ENCODE measurements at places on chromosomes 16 and 17.

DNA sequence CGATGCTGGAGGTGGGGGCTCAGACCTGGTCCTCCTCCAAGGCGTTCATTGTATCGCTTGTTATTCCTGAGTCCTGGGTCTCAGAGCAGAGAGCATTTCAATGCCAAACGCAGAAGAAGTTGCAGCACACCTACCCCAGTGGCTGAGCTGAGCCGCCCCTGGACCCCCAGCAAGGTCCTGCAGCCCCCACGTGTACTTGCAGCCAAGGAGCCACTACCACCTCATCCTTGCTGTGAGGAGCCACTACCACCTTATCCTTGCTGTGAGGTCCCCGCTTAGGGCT lies 13.5 kb downstream of the PLLP start:
- no peak for DNase-seq

GRCh38 chr16:80536238-80536637 lies 4.6 kb upstream of the DYNLRB2 start:
- DNase-seq: no peak

GRCh38 chr16:72442385-72443158 lies 270.6 kb upstream of the PMFBP1 start:
- DNase-seq: no peak

DNA sequence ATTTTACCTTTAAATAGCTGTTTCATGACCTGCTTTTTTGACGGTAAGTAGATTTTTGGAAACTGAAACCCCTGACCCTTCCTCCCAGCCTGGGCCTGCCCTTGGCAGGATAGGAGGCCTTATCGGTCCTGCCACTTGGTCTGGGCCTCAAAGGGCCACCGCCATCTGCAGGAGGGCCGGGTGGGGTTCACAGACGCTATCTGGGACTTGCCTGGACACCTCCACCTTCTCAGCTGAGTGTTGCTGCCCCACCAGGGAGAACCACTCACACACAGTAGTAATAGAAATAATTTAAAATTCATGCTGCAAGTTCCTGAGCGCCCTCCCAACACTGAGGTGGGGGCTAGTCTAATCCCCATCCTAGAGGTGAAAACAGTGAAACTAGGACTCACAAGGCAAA lies 4.6 kb upstream of the NPRL3 start:
- DNase-seq: no peak

DNA sequence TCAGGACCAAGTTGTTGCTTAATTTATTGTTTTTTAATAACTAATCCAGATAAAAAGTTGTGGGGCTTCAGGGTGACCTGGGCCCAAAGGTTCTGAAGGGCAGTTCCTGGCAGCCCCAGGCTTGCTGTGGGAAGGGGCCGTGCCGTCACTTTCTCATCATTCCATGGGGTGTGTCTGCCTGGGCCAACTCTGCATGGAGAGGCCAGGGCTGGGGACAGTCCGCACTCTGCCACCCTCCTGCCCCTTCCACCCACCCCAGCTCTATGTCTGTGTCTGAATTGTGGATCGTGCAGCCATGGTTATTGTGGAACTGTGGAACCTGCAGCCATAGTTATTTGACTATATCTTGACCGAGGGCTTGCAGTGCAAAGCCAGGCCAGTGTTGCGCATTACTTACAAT lies 4.0 kb downstream of the LIMD2 start:
- DNase-seq: no peak

GRCh38 chr17:37312137-37312923 lies 63.5 kb upstream of the C17orf78 start:
- no peak for DNase-seq

DNA sequence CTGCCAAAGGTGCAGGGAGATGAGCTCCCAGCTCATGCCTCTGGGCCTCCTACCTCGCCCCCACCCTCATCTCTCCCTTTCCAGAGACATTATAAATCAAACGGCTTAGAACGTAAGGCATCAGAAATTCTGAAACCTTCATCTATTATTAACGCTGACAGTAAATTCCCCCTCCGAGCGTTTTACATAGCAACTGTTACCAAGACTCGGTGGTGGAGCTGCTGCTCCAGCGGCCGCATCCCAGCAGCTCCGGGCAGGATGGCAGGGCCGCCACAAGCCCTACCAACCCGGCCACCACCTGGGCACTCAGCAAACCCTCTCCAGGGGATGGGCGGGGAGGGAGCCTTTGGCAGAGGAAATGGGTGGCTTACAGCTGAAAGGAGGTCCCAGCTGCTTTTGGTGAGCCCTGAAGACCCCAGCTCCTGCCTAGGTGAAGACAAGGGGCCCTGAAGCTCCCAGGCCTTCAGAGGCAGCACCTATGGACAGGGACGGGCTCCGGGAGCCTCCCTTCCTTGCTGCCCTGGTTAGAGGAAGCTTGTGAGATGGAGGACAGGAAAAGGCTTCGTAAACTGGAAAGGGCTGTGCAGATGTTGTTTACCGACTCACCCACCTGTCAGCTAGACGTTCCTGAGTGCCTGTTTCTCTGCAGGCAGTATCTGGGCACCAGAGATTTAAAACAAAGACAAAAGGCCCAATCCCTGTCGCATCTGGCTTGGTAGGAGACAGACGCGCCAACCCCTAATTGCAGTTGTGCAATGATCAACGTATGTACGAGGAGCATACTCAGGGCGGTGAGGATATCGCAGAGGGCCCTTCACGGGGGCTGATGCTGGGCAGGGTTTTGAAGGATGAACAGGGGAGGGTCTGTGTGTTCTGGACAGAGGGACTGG lies 76.9 kb downstream of the RAI1 start:
- DNase-seq: no peak

DNA sequence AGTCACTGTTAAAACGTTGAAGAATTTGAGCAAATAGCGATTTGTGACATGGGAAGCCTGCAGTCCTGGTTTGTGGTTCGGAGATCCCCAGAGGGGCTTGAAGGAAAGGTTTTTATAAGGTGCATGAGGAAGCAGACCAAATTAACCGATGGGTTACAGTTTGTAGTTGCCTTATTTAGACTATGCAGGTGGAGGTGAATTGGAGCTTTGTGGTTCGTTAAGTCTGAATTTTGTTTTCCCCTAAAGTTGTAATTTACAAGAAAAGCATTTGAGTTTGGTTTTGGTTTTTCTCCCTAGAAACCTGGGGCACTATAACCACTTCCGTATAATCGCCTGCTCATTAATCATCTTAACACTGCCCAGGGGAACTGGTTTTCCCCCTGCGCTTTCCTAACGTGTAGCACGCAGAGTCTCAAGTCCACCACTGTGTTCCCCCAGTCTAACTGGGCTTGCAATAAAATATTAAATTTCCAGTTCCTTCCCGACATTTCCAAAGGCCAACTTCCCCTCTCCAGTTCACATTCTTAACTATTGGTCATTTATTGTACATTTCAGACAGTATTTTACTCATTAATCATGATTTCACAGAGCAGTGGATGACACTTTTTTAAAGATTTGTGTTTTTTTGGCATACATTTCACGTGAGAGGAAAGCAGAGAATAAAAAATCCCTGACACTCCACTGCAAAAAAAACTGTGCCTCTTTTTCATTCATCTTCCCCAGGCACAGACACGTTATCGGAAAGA lies 932 bp downstream of the ZNF267 start:
- no peak for DNase-seq

- DNase-seq: no peak
Measured at GRCh38 chr17:63505341-63505740, 17.8 kb upstream of the KCNH6 start.

DNA sequence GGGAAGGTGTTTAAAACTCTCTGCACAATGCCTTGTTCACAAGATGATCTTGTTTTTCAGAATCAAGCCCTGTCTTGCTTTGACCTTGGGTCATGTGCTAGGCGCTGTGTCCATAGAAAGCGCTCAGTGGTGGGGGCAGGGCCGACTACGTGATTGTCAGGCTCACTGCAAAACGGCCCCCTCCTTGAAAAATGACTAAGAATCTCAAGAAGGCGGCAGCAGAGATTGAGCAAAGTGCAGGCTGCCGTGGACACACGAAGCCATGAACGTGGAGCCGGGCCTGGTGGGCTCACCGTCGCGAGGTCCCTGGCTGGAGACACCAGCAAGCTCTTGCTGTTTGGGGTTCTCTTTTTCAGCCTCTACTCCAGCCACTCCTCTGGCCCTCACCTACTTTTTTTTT lies 10.2 kb downstream of the ATP2C2 start:
- DNase-seq: no peak

- DNase-seq: no peak
Measured at GRCh38 chr17:71334048-71334751, 786.6 kb upstream of the SOX9 start.

DNA sequence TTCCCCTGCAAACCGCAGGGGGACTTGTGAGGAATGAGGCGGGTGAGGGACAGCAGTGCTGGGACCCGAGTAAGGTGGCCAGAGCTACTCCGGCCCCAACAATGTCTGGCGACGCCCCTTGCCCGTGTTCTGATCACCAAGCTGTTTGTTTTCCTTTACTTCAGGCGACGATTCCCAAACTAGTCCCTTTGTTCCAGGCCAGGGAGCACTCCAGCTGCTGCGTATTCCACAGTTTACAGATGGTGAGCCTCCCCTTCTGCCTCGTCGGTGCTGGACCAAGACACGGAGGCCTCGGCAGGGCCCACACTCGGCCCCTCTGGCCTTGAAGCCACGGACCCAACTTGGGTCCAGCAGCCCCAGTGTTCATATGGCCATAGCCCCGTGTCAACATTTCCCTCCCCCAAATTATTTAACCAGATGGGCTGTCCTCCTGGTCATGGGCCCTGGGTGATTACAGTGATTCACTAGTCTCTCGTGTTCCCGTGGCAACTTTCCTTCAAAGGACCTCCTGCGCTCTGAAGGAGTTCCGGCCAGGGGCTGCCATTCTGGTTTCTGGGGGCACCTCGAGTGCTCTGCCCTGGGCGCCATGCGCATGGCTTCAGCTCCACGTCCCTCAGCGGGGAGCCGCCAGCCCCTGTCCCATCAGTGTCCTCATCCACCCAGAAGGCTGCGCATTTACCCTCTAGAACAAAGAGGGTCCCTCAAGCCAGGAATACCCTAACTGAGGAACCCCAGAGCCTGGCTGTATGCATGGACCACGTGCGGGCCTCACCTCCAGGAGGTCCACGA lies 24.8 kb upstream of the MTSS2 start:
- DNase-seq: no peak

DNA sequence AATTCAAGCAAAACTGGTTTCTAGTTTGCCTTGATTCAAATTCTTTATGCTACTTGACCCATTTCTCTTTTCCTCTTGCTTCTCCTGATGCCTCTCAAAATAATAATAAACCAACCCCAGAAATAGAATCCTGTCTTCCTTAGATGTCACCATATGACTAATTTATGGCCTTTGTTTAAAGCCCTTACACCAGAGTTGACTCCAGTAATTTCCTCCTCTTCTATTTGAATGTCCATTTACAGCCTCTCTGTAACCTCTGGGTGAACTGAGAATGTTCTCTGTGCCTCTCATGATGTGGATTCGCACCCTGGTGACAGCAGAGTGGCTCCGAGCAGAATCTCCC lies 31.5 kb downstream of the ZFHX3 start:
- DNase-seq: no peak

DNA sequence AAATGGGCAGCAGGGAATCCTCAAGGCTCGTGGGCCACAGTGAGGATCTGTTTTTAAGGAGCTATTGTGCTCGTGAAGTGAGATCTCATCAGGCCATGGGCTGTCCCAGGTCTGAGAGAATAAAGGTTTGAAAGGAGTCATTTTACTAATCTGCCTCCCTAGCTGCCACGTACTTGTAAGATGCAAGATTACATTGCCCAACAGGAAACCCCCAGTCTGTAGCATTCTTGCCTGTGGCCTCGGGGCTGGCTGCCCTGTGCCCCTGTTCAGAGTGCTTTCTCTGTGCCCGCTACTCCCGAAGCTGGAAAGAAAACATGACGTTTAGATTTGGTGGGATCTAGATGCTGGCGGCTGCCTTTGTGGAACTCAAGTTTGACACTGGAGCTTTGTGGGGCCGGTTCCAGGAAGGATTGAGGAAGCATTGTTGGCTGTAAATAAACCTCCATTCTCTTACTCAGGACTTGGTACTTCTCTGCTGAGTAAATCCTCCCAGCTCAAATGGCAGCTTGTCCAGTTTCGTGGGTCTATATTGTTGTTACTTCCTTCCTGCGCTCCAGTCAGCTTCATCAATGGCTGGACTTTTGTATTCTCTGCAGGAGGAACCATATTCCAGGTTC lies 21.2 kb downstream of the SAP30BP start:
- no peak for DNase-seq
